ENCODE measurements at places on chromosomes 11 and 22. TPM values are rescaled to one million over a fixed set of nuclear protein-coding genes. Genes with fewer than 3 reads are reported as not detected.

Gene SAA4
- polyA plus RNA-seq = not detected

Gene TSPAN4
- 68.3 TPM for polyA plus RNA-seq

Gene KRTAP5-10
- not detected for polyA plus RNA-seq

Gene UQCR10
- polyA plus RNA-seq = 234 TPM

Gene OR51G1
- polyA plus RNA-seq = not detected

Gene IGLL1
- polyA plus RNA-seq = not detected

Gene CNGA4
- not detected for polyA plus RNA-seq

Gene CXCR5
- not detected for polyA plus RNA-seq

Gene SLC17A6
- polyA plus RNA-seq = 4.3 TPM

Gene C11orf91
- polyA plus RNA-seq = not detected

Gene EIF3M
- polyA plus RNA-seq = 333 TPM

Gene CHRM1
- polyA plus RNA-seq = not detected

Gene CEND1
- polyA plus RNA-seq = 11.8 TPM

Gene GAB4
- polyA plus RNA-seq = not detected

Gene RFPL1
- not detected for polyA plus RNA-seq

Gene YPEL1
- polyA plus RNA-seq = 45.2 TPM

Gene DLG2
- 179 TPM for polyA plus RNA-seq

Gene SLC29A2
- polyA plus RNA-seq = 2.2 TPM

Gene GP1BB
- polyA plus RNA-seq = 40.7 TPM

Gene TRIM49
- not detected for polyA plus RNA-seq

Gene TBX1
- not detected for polyA plus RNA-seq

Gene SF3A1
- polyA plus RNA-seq = 14.6 TPM

Gene FAT3
- polyA plus RNA-seq = 53.6 TPM

Gene RNF214
- polyA plus RNA-seq = 6.7 TPM

Gene TMEM191C
- polyA plus RNA-seq = 81.8 TPM

Gene RAG2
- polyA plus RNA-seq = not detected

Gene RELT
- polyA plus RNA-seq = 13.0 TPM

Gene DRAP1
- 242 TPM for polyA plus RNA-seq

Gene PHETA2
- 0.22 TPM for polyA plus RNA-seq

Measured in neural cell (in vitro differentiated cells).